Activated CD8-positive, alpha-beta memory T cell treated with anti-CD3 and anti-CD28 coated beads, Interleukin-2, amount 10 ng/mL, durations not matched to agents 7 days and 5 days (primary cell): ENCODE measurements at places on chromosomes 4 and X. TPM values are rescaled to one million over a fixed set of nuclear protein-coding genes. Genes with fewer than 3 reads are reported as not detected.

Gene LRP2BP
- 1.3 TPM for total RNA-seq

Gene PNMA6F
- not detected for total RNA-seq

Gene CSAG1
- total RNA-seq = not detected

Gene PDGFRA
- not detected for total RNA-seq

DNA sequence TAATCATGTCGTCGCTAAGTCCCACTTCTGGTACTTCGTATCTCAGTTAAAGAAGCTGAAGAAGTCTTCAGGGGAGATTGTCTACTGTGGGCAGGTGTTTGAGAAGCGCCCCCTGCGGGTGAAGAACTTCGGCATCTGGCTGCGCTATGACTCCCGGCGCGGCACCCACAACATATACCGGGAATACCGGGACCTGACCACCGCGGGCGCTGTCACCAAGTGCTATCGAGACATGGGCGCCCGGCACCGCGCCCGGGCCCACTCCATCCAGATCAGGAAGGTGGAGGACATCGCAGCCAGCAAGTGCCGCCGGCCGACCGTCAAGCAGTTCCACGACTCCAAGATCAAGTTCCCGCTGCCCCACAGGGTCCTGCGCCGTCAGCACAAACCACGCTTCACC, 11.3 kb downstream of the PNCK start:
- no peak overlapping the region for H3K4me3 ChIP-seq
- peak; percentile 63 for DNase-seq
- H3K36me3 ChIP-seq = no peaks in the 10 kb centered on the region
- no peaks in the 10 kb centered on the region for H3K4me1 ChIP-seq
- no peak overlapping the region for H3K27ac ChIP-seq
- peaks cover 30% of the 10 kb centered on the region for H3K27me3 ChIP-seq

DNA sequence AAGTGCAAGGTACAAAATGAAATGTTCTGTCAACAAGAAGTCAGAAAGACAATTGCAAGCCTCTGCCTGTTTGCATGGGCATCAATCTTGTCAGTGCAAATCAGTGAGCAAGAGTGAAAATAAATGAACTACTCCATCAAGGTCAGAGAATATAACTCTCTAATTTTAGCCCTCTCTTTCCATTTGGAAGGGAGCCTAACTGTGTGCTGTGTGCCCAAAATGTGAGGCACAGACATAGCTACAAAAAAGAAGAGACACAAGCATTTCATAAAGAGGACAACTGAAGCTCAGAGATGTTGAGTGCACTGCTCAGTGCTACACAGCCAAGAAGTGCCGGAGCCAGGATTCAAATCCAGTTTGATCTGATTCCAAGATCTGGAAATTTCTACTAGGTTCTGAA, 114.3 kb downstream of the SLC2A9 start:
- H3K4me3 ChIP-seq = no peak overlapping the region
- H3K27me3 ChIP-seq = peaks cover 13% of the 10 kb centered on the region
- H3K4me1 ChIP-seq = peaks cover 9% of the 10 kb centered on the region
- H3K36me3 ChIP-seq = no peaks in the 10 kb centered on the region
- H3K27ac ChIP-seq = no peak overlapping the region

GRCh38 chr4:4440333-4441061, 53.6 kb downstream of the NSG1 start:
- H3K4me3 ChIP-seq = no peak overlapping the region
- no peak for DNase-seq
- peaks cover 10% of the 10 kb centered on the region for H3K4me1 ChIP-seq
- no peak overlapping the region for H3K27ac ChIP-seq
- no peaks in the 10 kb centered on the region for H3K27me3 ChIP-seq
- peaks cover 10% of the 10 kb centered on the region for H3K36me3 ChIP-seq

- no peak for DNase-seq
- peaks cover 5% of the 10 kb centered on the region for H3K4me1 ChIP-seq
- H3K27ac ChIP-seq = no peak overlapping the region
- H3K4me3 ChIP-seq = no peak overlapping the region
- peaks cover 1% of the 10 kb centered on the region for H3K36me3 ChIP-seq
Observed at GRCh38 chrX:1222531-1223241, 10.2 kb upstream of the CRLF2 start.

DNA sequence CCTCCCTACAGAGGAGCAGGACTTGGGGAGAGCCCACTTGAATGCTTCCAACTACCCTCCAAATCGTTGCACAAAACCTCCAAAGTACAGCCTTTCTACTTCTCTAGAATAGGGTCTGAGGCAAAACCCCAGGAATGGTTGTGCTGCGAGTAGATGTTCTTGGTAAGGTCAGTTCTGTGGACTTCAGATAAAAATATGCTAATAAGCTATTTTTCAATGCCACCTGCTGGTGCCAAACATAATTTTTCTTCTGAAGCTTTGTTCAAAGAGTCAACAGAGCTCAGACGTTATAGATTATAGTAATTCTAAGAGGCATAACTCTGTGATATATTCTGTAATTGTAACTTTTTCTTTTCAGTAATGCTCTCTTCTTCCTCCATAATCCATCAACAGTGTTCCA, 425.7 kb downstream of the GPAT3 start:
- no peaks in the 10 kb centered on the region for H3K4me1 ChIP-seq
- H3K4me3 ChIP-seq = no peak overlapping the region

DNA sequence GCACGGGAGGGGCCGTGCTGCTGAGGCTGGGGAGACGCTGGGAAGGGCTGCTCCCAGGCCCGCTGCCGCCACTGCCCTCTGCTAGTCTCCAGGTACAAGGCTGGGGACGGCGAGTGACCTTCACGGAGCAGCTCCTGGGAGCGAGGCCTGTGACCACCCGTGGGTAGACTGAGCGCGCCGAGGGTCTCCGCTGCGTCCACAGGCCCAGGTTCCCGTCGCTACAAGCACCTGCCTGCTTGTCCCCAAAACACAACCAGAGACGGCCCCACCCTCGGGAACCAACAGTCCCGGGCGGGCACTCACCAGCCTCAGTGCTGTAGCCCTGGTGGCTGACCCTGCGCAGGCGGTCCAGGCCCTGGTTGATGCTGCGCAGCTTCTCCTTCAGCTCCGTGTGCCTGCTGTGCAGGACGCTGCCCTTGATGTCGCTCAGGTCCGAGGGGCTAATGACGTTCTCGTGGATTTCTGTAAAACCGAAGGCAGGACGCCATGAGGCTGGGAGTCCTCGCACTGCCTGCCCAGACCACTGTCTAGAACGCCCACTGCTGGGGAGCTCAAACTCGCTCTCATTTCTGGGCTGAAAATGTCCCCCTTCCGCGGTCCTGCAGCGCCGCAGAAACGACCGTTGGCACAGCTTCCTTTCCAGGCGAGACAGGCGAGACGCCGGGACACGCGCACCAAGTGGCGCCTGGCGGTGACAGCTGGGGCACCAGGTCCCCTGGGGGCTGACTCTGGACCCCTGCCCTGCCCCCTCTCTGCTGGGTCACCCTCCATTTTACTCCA, 14.3 kb downstream of the LRPAP1 start:
- DNase-seq = no peak
- no peaks in the 10 kb centered on the region for H3K4me1 ChIP-seq
- peaks cover 15% of the 10 kb centered on the region for H3K36me3 ChIP-seq
- H3K27ac ChIP-seq = no peak overlapping the region
- H3K27me3 ChIP-seq = no peaks in the 10 kb centered on the region

GRCh38 chr4:114025176-114025777, 45.8 kb upstream of the ARSJ start:
- no peaks in the 10 kb centered on the region for H3K36me3 ChIP-seq
- no peak overlapping the region for H3K27ac ChIP-seq
- no peaks in the 10 kb centered on the region for H3K27me3 ChIP-seq
- H3K4me3 ChIP-seq = no peak overlapping the region
- no peaks in the 10 kb centered on the region for H3K4me1 ChIP-seq
- no peak for DNase-seq

DNA sequence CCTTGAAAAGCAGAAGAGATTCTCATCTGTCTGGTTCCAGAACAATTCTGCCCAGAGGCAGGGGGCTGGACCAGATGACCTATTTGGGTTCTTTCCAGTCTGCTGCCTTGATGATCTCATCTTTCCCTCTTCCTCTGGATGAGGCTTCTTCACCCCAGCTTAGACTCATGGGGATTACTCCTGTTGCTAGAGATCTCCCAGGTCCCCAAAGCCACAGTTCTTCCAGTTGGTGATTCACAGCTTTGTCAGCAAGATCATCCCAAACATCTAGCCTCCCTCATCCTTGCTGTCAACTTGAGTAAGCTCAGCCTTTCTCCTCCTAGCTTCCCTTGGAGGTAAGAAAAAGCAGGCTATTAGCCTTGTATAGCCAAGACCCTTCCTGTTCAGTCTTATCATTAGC, 64.2 kb upstream of the PJA1 start:
- no peaks in the 10 kb centered on the region for H3K36me3 ChIP-seq
- no peak overlapping the region for H3K27ac ChIP-seq
- no peak overlapping the region for H3K4me3 ChIP-seq

- no peaks in the 10 kb centered on the region for H3K36me3 ChIP-seq
- no peaks in the 10 kb centered on the region for H3K4me1 ChIP-seq
- no peak overlapping the region for H3K4me3 ChIP-seq
- H3K27ac ChIP-seq = no peak overlapping the region
Observed at GRCh38 chr4:154953691-154954090, 172.6 kb downstream of the RBM46 start.

- H3K4me1 ChIP-seq = peaks cover 20% of the 10 kb centered on the region
- H3K27me3 ChIP-seq = no peaks in the 10 kb centered on the region
- peak overlapping the region; percentile 100 for H3K27ac ChIP-seq
- DNase-seq = no peak
- peaks cover 18% of the 10 kb centered on the region for H3K36me3 ChIP-seq
Observed at GRCh38 chrX:48802905-48803200, 986 bp downstream of the HDAC6 start.

Gene GBA3
- total RNA-seq = not detected

Gene GAGE12J
- total RNA-seq = not detected

Gene PAGE1
- not detected for total RNA-seq

Gene NUP62CL
- total RNA-seq = 3.0 TPM

- peak overlapping the region; percentile 80 for H3K27ac ChIP-seq
- H3K27me3 ChIP-seq = no peaks in the 10 kb centered on the region
- peak; percentile 75 for DNase-seq
- peaks cover 13% of the 10 kb centered on the region for H3K36me3 ChIP-seq
- peaks cover 47% of the 10 kb centered on the region for H3K4me1 ChIP-seq
Observed at GRCh38 chrX:41561045-41561444, 113.9 kb downstream of the NYX start.

GRCh38 chr4:182628544-182628943, 288.6 kb downstream of the DCTD start:
- H3K4me1 ChIP-seq = no peaks in the 10 kb centered on the region
- H3K27ac ChIP-seq = no peak overlapping the region
- H3K36me3 ChIP-seq = no peaks in the 10 kb centered on the region

DNA sequence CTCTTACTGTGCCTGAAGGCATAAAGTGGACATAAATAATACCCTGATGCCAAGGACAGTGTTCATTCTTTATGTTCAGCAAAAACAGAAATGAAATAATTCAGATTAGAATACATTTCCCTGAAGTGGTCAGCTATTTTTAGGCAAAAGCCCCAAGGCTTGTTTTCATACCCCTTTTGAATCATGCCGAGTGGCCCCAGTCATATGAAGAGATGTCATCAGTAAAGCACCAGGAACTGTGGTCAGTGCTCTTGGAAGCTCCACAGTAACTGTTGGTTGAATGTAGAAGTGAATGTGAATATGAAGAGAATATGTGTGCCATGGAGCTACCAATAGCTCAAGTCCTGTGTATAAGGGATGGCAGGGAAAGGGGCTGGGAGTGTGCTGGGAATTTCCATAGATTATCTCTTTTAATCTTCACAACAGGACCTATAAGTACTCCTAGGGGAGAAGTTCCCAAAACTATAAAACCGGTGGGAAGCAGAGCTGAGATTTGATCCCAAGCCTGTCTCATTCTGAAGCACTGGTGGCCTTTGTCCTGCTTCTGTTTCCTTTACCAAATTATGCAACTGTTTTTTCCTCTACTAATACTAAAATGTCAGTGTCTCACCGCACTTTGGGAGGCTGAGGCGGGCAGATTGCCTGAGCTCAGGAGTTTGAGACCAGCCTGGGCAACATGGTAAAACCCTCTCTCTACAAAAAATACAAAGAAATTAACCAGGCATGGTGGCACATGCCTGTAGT, 52.6 kb downstream of the FNIP2 start:
- peaks cover 9% of the 10 kb centered on the region for H3K36me3 ChIP-seq
- H3K4me3 ChIP-seq = no peak overlapping the region
- DNase-seq = peak; percentile 49

- no peak overlapping the region for H3K4me3 ChIP-seq
- DNase-seq = no peak
- H3K27ac ChIP-seq = no peak overlapping the region
- no peaks in the 10 kb centered on the region for H3K4me1 ChIP-seq
- no peaks in the 10 kb centered on the region for H3K36me3 ChIP-seq
- no peaks in the 10 kb centered on the region for H3K27me3 ChIP-seq
Observed at GRCh38 chr4:176422511-176422910, 102.7 kb downstream of the SPCS3 start.

Gene SERTM2
- total RNA-seq = not detected

Gene DCHS2
- not detected for total RNA-seq

DNA sequence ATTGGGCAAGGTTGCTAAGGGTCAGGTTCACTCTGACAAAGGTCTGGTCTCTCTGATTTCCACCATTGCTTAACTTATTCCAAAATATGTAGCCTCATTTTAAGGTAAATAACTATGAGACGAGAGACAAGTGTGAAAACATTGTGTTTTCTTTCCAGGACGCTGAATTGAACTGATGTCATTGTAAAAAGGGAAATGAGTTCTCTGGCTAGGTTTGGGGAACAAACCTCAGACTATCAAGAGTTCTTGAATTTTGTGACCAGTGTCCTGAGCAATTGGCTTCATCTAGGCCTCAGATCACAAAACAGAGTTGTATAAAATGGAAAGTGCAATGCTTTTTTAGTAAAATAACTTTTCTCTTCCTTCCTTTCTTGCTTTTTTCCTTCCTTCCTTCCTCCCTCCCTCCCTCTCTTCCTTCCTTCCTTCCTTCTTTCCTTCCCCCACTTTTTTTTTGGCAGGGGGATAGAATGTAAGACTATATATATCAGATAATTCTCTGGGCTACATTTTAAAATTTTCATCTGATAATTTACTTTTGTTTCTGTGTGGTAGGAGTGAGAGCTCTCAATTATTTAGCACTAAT, 30.8 kb upstream of the CXCL8 start:
- no peak overlapping the region for H3K27ac ChIP-seq
- no peaks in the 10 kb centered on the region for H3K27me3 ChIP-seq
- H3K4me3 ChIP-seq = no peak overlapping the region
- H3K36me3 ChIP-seq = peaks cover 2% of the 10 kb centered on the region

Gene ABCG2
- 4.4 TPM for total RNA-seq
